HFF-Myc (cell line): ENCODE measurements at places on chromosomes 2 and 18.

GRCh38 chr18:41579185-41579584 lies 375.8 kb upstream of the PIK3C3 start:
- DNase-seq: no peak

- DNase-seq: no peak
Observed at GRCh38 chr2:135931776-135932443, 53.5 kb downstream of the DARS1 start.

DNA sequence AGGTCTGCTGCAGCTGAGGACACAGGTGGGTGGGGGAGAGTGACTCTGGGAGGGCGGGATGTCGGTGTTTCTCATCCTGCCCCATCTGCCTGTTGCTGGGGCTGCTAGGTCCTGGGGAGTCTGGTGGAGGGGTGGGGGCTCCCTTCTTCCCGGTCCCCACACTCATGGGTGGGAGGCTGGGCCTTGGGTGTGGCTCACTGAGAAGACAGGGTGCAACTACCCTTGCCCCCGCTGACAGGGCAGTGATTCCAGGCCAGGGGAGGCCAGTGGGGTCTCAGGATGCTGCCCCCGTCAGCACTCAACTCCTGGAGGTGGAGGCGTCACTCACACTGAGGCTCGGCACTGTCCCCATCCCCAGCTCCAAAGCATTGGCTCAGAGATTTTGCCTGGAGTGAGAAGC lies 7.7 kb upstream of the NFATC1 start:
- no peak for DNase-seq

GRCh38 chr18:29174891-29175290 lies 998.0 kb upstream of the CDH2 start:
- DNase-seq: no peak

DNA sequence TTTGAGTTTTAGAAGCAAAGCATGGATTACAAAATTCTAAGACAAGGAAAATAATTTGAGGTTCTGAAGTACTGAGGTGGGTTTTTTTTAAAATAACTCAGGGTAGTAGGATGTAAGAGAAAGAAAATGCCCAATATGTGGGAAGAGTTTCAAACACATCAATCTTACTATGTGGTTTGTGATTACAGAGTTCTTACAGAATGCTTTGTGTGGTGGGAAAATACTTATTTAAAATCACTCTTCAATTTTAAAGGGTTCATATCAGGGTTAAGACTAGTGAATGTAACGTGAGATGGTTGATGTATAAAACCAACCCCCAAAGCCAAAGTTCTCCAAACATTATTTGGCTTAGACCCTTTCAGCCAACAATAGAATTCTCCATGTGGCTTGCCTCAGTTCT lies 173.5 kb downstream of the UBE2E3 start:
- DNase-seq: no peak

DNA sequence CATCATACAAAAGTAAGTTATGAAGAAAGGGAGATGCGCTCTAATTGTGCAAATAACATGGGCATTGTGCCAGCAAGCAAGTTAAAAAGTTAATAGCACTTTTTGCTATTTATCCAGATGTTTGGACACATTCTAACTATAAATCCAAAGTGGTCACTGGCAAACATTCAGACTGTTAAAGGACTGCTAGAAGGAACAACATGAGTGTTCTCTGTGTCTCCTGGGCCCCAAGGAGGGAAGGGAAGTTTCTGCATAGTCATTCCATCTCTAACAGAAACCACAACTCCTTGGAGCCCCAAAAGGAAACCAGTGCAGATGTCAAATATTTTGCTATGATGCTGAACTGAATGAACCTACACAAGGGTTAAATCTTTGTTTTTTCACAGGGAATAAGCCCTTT lies 213.3 kb upstream of the HNRNPA3 start:
- no peak for DNase-seq

- no peak for DNase-seq
Observed at GRCh38 chr2:218000136-218000535, 2.7 kb downstream of the TNS1 start.

GRCh38 chr2:169815849-169816248 lies 8.9 kb downstream of the METTL5 start:
- no peak for DNase-seq

DNA sequence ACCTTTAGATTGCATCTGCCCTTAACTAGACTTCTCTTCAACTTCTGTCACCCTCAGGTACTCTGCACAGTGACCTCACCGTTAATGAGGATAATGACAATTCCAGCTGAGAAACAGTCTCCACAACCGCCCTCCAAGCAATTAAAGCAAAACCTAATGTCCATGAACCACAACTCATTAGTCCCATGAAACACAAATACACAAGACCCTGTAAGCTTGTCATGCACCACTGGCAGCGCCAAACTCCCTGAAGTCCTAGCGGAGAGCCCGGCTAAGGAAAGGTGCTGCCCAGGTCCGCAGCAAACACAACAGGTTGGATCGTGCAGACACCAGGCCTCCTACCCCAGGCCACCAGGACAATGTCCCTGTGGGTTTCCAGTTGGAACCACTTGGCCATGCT lies 7.4 kb downstream of the SMAD7 start:
- no peak for DNase-seq

- DNase-seq: no peak
Observed at GRCh38 chr2:100192825-100193224, 50.4 kb upstream of the AFF3 start.

GRCh38 chr2:30866974-30867373 lies 59.7 kb upstream of the CAPN13 start:
- no peak for DNase-seq

GRCh38 chr2:216015722-216016464 lies 2.5 kb upstream of the MREG start:
- DNase-seq: no peak

DNA sequence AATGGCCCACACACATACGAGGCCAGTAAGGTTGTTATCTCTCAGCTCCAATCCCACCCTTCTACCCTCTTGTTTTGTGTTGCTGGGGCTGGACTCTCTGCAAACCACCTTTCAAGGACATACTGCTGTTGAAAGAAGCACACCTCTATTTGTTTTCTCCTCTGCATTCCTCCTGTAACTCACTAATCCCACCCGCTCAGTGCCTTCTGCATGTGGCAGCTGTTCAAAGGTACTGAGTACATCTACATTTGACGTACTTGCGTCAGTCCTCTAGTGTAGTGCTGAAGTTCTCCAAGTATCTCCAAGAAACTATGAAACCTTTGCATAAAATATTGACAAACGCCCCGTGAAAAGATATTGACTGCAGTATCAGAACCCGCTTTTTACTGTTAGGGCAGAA lies 310.6 kb downstream of the AFF3 start:
- DNase-seq: no peak

DNA sequence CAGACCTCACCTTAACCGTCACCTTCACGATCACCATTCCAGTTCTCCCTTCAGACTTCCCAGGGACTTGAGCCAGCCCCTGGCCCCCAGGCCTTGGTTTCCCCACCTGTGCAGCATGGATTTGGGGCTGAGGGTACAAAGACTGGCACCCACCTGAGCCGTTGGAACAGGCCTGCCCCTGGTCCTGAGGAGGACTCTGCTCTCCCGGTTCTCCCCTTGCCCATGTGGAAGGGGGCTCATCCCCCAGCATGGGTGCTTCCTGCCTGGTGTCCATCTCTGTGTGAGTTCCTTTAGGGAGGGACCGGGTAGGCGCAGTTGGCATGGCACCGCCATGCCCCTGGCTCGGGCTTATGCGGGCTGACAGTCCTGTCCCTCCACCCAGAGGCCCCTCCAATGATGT lies 10.9 kb upstream of the GPR35 start:
- DNase-seq: no peak

DNA sequence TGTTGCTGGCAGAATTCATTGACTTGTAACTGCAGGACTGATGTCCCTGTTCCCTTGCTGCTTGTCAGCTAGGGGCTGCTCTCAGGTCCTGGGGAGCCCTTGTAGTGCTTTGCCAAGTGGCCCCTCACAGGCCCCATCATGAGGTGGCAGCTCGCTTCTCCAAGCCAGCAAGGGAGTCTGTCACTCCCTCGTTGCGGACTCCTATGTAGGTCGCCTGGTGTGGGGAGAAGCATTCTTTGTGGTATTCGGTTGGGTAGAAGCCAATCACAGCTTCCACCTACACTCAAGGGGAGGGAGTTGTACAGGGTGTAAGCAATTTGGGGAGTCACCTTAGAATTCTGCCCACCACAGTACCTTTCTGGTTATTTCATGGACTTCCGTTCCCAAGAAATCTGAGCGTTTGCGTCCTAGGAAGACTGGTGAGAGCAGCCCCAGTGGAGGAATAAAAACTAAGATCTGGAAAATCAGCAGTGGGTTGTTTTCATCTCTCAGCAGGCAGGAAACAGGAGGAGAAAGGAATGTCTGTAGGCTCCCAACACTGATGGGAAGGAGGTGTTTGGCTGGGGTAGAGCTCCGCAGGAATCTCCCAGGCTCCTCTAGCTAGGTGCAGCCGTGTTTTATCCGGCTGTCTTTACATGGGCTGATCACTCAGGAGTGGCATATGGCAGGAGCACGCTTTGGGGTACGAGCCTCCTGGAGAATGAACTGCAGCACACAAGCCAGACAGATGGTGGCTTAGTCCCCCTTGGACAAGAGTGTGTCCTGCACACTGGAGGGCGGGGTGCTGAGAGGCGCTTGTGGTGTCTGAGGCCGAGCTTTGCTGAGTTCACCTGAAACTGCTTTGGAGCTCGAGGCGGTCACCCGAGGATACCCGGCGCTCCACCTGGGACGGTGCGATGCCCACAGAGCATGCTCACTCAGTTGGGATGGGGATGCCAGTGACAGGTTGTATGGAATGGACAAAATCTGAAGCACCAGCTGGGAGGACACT lies 58.3 kb downstream of the LDLRAD4 start:
- DNase-seq: no peak

DNA sequence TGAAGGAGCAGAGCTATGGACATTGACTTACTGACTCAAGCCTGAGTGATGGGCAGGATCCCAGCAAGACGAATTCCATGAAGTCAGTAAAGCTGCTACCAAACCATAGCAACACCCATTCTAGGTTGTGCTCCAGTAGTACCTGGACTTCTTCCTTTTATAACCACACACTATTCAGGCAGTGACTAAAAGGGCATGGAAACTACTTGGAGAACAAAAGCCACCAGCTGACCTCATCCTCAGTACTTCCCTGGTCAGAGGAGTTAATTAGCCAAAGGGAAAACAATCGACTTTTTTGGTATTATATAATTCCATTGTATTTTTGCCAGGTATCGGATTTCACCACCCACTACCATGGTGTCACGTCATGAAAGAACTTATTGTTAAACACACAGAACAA lies 237.1 kb downstream of the TTC32 start:
- DNase-seq: no peak

DNA sequence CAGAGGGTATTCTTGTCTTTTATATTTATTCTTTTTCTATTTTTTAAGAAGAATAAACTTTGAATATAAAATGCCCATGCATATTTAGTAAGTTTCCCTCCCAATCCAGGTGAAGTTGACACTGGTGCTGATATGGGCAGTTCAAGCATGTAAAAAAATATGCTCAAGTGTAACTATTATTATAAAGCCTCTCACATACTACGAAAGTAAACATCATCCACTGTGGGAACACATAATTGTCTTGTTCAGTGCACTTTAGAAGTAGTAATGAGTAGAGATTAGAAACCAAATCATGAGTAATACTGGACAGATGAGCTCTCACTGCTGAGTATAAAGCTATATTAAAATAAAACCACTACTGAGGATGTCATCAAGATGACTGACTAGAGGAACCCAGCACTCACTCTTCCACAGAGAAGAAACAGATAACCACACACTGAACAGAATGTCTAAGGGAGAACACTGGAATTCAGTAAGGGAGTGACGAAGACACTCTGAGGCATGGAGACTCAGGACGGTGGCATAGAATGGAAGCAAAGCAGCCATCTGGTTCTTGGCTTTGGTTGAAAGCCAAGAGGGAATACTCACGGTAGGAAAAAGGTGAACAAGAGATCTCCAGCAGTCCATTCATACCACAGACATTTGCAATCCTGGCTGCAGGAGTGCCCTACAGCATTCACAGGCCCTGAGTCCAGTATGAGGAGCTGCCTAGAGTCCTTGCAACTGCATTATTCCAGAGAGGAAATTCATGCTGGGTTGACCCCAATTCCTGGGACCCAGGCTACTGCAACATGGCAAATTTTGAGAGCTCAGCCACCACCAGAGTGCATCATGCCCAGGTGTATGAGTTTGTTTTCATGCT lies 9.5 kb upstream of the FAM110C start:
- DNase-seq: no peak

GRCh38 chr18:65869527-65869926 lies 118.7 kb downstream of the CDH7 start:
- no peak for DNase-seq

DNA sequence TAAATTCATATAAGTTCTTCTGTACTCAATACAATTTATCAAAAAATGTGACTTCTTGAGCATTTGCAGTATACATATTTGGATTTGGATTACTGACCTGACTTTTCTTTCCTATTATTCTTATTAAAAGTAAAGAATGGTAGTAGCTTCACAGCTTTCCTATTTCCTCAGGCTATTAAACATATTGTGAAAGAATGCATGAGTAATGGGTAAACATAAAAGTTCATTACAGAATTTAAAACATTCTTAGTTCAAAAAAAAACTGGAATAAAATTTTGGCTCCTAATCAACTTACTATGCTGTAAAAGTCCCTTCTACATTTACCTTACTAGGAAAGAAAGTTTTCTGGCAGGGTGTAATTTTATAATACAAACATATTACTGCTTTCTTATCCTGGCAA lies 27.3 kb upstream of the C2orf66 start:
- DNase-seq: no peak
